ENCODE measurements at places on chromosomes 4 and X.

GRCh38 chrX:96425200-96425599 is 259.4 kb upstream of the DIAPH2 start:
- no peak for DNase-seq

DNA sequence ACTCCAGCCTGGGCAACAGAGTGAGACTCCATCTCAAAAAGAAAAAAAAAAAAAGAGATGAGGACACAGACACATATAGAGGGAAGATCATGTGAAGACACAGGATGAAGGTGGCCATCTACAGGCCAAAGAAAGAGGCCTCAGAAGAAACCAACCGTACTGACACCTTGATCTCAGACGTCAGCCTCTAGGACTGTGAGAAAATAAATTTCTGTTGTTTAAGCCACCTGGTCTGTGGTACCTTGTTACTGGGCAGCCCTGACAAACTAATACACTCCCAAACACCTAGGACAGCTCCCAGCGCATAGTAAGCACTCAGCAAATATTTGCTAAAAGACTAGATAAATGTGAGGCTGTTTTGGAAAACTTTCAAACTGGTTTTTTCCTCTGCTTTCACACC is 59.2 kb upstream of the SMIM10 start:
- DNase-seq = peak; percentile 28

DNA sequence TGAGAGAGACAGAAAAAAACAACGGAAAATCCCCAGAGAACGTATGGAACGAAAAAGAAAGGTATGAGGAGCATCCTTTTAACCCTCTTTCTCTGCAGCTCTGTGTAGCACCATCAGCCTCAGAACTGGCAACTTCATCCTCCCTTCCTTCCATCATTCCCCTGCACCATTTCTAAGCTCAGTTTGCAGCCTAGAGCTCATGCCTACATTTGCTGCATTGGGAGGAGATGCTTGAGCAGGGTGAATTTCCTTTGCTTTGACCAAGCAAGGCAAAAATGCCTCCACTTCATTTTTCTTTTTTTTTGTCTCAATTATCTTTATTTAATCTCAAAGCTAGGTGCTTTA is 67.9 kb downstream of the ANK2 start:
- DNase-seq = no peak

- peak; percentile 25 for DNase-seq
These were observed 8.0 kb upstream of the CCDC110 start for GRCh38 chr4:185479507-185479971.

DNA sequence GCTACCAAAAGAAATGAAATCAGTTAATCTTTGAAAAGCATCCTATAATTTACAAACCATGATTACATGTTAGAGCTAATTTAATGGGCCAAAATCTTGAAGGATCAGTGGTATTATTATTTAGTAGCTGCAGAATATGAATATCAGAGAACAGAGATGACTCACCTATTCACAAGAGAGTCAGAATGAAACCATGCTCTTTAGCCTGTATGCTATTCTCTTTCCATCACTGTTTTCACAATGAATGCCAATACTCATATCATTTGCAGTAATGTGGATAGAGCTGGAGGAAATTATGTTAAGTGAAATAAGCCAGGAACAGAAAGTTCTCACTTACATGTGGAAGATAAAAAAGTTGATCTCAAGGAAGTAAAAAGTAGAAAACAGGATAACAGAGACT is 414.1 kb downstream of the CENPC start:
- no peak for DNase-seq

DNA sequence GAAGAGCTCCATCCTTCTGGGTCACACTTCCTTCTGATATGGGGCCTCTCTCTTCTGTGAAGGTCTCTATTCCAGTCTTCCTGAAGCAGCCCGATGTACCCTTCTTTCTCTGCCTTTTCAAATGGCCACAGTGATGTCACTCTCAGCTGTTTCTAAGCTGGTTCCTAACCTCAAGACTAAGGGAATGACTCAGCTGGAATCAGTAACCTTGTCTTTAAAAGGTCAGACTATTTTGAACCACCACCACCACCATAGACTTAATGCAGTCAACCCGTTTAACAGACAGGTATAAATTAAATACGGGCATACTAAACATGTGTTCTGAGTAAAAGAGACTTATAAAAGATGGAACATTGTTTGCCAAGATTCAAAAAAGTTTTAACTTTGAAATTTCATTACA is 121.0 kb downstream of the PPA2 start:
- DNase-seq = no peak

GRCh38 chr4:42656944-42657792 is at the start of gene ATP8A1:
Gene ATP8A1, minus strand, starts transcription at chr4:42657105. Its CDS starts 232 bp downstream, at chr4:42656873.
- DNase-seq = peak; percentile 99

DNA sequence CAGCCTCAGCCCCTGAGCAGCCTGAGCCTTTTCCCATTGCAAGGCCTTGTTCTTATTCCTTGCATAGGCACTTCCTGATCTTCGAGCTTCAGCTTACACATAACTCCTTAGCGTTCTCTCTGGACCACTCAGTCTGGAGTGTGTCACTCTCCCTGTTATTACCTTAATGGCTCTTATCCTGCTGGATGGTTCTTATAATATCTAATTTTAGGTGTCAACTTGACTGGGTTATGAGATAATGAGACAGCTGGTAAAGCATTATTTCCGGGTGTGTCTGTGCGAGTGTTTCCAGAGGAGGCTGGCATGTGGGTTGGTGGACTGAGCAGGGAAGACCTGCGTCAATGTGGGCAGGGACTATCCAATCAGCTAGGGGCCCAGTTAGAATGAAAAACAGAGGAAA is 75.7 kb downstream of the HAUS3 start:
- no peak for DNase-seq

GRCh38 chr4:121822796-121823504 is 733 bp downstream of the CCNA2 start:
- peak; percentile 45 for DNase-seq

DNA sequence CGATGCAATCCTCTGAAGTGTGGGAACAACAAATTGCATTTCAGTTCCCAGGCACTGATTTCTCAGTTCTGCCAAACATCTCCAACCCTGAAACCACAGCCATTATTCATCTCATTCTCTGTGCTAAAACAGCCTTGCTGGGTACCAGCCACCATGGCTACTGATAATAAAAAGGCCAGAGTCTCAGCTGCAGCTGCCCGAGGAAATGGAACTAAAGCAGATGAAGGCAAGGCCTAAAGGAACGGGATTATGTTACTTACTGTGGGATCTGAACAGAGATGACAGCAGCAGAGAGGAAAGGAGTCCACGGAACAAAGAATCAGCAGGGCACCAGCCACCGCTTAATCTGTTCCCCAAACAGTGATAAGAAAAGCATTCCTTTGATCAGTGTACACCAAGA is 155.7 kb downstream of the PAPSS1 start:
- DNase-seq = no peak

- no peak for DNase-seq
These were observed 23.3 kb downstream of the ARHGAP24 start for GRCh38 chr4:85498068-85498733.

DNA sequence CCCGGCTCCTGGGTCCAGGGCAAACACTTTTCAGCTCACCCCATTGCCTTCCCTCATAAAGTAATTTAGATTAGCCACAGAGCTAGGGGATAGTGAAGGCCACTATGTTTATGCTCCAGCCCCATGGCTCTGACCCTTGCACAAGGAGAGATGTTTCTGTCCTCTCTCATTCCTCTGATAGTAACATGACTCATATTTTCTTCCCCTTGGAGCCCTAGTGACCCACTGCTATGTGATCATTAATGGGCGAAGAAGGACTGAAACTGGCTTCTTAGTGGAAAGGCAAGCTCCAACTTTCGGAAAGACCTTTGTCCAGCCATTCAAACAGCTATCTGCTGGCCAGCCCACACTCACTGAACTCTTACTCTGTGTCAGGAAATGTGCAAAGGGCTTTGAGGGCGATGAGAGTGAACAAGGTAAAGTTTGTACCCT is 12.3 kb downstream of the CLDN2 start:
- no peak for DNase-seq

GRCh38 chrX:30955687-30956086 is 66.6 kb upstream of the TAB3 start:
- DNase-seq = no peak

- DNase-seq = no peak
These were observed 307.2 kb downstream of the SLC7A11 start for GRCh38 chr4:137934911-137935310.

- peak; percentile 27 for DNase-seq
These were observed 36.0 kb upstream of the CD99L2 start for GRCh38 chrX:150934453-150934852.

- DNase-seq = peak; percentile 19
These were observed 1.6 kb downstream of the OTUD4 start for GRCh38 chr4:145178740-145179280.

GRCh38 chr4:134422776-134423175 is 221.2 kb upstream of the PABPC4L start:
- no peak for DNase-seq

DNA sequence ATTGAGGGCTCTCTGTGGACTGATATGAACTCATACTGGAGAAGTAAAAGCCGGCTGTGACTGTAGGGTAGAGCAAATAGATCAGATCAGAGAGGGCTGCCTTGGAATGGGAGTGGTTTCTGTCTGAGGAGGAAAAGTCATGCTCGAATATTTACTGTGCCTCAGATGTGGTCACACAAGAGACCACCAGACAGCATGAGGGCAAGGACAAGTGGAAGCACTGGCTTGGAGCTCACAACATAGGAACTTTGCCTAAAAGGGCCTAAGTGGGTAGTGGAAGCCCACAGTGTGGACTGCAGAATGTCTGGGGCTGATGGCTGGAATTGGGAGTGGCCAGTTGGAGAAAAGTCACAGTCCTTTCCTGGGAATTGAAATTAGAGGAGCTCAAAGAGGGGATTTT is 19.8 kb downstream of the GLRB start:
- DNase-seq = no peak

DNA sequence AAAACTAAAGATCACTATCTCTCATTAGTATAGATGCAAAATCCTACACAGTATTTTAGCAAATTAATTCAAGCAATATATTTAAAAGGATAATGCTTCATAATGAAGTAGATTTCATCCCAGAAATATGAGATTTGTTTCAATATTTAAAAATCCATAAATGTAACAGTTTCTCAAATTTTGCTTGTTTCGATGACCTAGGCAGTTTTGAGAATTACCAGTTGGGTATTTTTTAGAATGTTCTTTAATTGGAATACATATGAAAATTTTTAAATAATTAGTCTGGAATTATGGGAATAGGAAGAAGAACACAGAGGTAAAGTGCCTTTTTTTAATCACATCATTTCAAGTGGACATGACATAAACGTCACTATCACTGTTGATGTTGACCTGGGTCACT is 192.3 kb downstream of the FBXO8 start:
- no peak for DNase-seq

DNA sequence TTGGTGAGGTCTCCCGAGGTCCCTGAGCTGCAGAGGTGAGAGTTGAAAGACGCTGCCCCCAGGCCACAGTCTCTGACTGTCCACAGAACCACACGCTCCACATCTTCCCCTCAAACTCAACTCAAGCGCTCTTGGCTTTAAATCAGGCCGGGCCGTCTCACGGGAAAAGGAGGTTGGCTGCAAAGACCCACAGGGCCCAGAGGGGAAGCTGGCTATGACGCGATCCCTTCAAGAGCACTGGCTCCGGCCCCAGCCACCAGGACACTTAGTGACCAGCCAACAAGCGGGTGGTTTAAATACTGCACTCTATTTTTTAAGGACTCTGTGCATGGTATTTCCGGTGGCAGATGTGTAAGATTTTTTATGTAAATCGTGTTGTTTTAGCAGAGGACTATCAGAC is 19.9 kb downstream of the LRPAP1 start:
- no peak for DNase-seq

- DNase-seq = no peak
These were observed 15.6 kb upstream of the EXOSC9 start for GRCh38 chr4:121785479-121785878.

DNA sequence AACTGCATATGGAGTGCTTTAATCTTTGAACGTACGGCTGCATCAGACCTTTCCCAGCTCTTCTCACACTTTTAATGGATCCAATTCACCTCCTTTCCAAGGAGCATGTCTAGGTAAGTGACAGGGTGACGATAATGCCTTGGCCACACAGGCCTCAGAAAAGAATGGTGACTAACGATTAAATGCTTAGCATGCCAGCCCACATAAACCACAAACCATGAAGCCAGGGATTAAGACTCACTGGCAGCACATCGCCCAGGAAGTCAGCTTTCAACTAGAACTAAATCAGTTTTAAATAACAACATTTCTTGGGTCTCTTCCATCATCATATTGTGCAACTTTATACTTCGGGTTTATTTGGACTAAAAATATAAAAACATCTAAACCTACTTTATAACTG is 28.7 kb downstream of the INPP4B start:
- no peak for DNase-seq

DNA sequence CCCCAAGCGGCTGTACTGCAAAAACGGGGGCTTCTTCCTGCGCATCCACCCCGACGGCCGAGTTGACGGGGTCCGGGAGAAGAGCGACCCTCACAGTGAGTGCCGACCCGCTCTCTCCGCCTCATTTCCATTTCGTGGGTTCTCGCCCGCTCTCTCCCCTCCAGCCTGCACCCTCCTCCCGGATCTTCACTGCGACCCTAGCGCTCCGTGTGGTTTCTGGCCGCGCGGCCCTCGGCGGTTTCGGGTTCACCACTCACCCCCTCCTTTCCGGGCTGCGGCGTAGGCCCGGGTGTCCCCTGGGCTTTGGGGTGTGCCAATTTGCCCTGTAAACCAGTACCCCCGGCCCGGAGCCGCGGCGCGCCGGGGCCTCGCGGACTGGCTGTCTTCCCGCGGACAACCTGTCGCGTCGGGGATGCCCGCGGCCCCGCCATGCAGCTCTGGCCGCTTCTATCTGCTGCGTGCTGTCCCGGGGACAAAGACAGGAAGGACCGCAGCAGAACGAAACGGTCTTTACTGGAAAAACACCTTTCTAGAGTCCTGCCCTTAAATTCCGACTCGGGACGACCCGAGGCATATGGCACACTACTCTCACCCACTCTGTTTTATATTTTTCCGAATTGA is 737 bp downstream of the FGF2 start:
- DNase-seq = peak; percentile 57

- peak; percentile 57 for DNase-seq
These were observed 13.2 kb upstream of the S100P start for GRCh38 chr4:6680372-6681034.

DNA sequence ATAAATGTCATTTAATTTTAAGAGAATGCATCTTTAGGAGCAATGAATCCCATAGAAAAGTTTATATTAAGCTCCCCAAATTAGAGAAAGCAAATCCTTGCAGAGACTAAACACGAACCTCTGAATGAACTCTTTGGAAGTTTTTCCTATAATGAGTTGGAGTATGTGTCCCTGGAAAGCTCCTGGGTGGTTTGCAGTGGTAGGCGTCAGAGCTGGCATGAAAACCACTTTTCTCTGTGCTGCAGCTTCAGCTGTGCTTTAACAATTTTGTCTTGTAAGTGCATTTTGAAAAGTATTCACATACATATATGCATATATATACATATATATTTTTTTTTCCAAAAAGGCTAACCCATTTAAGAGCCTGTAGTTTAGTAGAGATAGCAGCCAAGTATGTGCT is 148.7 kb upstream of the TBC1D9 start:
- no peak for DNase-seq

All from DMS53 (cell line).